Hypothalamus (tissue), 51 donors: ENCODE measurements at places on chromosomes 11 and 22.

GRCh38 chr11:103228807-103229206 lies 119.6 kb downstream of the DYNC2H1 start:
- no peak for DNase-seq

- DNase-seq: no peak
Measured at GRCh38 chr11:116353589-116353988, 419.2 kb downstream of the BUD13 start.

GRCh38 chr11:59172345-59173079 lies 580 bp downstream of the DTX4 start:
- no peak for DNase-seq

DNA sequence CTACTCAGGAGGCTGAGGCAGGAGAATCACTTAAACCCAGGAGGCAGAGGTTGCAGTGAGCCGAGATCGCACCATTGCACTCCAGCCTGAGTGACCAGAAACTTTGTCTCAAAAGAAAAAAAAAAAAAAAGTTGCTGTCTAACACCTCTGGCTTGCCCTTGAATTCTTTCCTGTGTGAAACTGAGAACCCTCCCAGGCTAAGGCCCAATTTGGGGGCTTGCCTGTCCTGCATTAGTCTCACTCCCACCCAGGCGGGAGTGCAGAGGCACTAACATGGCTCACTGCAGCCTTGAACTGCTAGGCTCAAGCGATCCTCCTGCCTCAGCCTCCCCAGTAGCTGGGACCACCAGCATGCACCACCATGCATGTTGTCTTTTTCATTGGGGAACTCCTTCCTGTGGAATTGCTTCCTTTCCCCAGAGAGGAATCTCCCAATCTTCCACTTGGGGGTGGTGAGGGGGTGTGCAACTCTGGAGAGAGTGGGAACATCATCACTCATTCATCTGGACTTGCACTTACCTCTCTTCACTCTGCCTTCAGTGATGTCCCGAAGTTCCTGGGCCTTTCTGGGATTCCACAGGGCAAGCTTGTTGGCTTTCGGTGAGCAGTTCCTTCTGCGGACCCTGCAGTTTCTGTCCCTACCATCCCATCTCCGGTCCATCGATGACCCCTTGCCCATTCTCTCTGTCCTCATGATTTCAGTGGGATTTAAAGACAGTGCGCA lies 62.1 kb upstream of the CREB3L1 start:
- DNase-seq: no peak

- DNase-seq: no peak
Measured at GRCh38 chr11:79285756-79286155, 155.1 kb downstream of the TENM4 start.

- DNase-seq: no peak
Measured at GRCh38 chr22:29148036-29148435, 57.7 kb upstream of the EMID1 start.

DNA sequence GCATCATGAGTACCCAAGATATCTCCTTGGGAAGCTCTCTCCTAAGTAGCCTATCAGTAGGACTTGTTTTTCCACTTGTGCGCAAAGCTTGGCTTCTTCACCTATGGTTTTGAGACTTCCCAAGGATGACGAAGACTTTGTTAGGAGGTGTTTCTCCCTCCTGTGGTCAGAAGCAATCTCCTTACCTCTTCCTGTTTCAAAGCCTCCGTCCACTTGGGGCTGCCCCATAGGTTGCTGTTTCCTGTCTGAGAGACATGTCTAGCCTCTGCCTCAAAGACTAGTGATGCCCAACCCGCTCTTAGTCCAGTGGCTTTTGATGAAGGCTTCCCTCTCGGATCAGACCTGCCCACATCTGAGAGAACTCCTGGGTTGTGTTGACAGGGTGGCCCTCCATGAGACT lies 92.9 kb downstream of the TRAF6 start:
- no peak for DNase-seq

- DNase-seq: no peak
Measured at GRCh38 chr22:31917227-31917921, 27.0 kb upstream of the YWHAH start.

DNA sequence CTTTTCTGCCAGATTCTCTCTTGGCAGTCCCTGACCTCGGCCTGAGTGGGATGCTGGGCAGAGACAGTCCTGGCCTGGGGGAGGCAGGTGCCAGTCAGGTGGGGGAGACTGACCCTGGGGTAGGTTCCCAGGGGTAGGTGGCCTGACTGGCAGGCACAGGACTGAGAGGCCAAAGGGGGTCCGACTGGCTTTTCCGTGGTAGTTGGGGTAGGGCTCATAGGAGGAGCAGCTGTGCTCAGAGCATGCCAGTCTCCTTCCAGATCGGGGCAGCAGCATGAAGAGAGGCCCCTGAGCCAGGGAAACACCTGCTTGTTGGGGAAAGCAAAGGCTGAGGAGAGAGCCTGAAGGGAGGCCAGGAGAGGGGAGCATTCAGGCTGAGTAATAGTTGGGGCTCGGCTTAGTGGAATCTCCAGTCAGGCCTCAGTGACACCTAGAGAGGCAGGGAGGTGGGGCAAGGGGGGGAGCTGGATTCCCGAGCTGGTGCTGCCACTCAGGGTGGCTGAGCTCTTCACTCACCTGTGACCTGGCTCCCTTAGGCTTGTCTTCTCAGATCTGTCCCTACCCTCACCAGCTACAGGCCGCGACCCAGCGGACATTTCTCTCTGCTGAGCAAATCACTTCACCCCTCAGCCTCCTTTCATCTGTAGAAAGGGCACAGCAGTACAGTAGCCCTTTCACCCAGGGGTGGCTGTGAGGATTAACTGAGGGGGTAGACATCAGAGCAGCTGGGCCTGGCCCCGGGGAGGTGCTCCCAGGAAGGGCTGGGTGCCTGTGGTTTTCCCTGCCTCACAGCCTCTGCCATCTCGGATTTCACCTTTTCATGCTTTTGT lies 26.2 kb downstream of the MCM5 start:
- no peak for DNase-seq

DNA sequence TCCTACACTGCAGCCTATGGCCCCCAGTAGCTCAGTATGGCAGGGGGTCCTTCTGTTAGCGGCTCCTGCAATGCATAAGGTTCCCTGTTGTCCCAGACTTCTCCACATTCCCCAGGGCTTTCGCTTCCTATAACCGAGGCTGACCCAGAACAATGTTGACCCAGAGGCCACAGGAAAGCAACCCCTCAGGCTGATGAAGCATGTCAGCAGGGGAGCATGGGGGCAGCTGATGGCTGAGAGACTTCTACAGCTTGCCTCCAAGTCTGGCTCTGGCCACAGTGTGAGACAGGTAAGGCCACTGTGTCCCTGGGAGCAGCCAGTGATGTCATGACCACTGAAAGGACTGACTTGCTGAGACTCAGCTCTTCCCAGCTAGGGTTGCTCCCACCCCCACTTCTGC lies 12.5 kb upstream of the PPFIBP2 start:
- no peak for DNase-seq

DNA sequence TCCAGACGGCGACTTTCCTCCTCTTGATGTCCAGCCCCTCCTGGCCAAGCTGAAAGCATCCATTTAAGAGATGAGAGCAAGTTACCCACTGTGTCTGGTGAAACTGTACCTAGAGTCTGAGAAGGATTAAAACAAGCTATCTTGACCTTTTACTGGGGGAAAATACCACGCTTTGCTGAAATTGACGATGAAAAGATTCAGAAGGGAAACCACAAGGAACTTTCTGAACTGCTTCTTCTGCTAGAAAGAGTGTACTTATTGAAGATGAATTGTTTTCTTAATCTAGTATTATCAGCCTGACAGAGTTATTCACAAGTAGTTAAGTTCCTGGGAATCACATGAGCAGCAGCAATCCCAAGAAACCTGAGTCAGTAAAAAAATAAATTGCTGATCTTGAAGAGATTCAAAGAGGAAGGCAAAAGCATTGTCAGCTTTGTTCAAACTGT lies 13.1 kb upstream of the MS4A6A start:
- DNase-seq: no peak

DNA sequence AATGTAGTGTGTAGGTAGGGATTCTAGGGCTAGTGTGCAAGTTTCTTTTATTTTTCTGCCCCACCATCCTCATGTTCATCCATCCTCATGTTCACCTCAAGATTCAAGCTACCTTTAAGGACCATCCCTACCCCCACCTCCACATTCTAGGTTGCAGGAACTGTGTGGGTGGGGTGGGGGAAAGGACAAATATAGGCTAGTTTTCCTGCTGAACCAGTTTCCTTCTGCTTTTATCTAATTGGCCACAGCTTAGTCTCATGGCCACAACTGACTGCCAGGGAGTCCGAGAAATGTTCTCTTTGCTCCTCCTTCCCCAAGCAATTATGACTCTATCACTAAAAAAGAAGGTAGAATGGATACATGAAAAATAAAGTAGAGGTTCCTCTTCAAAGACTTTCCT lies 179.0 kb upstream of the LARGE1 start:
- DNase-seq: no peak

GRCh38 chr11:36218283-36218921 lies 70.8 kb downstream of the COMMD9 start:
- DNase-seq: no peak

GRCh38 chr11:30568931-30569330 lies 17.2 kb downstream of the MPPED2 start:
- DNase-seq: no peak

DNA sequence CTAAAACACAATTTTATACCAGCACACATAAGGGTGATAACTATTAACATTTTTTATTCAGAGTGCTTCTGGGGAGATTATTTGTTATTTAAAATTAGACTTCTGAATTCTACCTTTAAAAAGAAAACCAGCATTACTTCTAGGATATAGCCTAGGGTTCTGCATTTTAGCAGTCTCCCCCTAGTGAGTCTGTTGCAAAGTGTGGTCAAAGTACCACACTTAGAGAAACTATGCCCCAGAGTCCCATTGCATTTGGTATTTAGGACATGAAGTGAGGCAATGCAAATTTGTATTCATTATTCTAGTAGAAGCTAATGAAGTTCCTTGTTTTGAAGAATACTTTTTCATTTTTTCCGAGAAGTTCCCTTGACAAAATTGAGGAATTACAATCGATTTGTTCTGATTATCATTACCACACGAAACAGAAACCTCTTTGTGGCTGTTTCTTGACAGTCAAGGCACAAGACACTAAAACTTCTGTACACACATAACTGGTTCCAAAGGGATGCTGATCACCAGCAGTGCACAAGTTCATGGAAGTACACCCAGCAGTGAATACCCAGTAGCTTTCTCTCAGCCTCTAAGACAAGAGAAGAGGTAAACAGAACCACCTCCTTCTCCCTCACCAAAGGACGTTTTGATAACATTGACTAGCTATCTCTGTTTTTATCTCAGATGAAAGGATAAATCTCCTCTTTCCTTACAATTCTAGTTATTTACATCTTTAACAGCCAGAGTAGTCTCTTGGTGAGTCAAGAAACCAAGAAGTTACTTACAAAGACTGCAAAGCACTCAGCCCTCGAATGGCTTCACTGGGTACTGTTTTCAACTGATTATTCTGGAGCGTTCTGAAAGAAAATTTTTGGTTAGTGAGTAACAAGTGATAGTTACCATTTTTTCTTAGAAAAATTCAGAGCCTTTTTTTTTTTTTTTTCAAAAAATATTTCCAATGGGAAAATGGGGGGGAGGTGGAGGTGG lies 27.6 kb upstream of the CCDC34 start:
- no peak for DNase-seq

GRCh38 chr11:112499153-112499880 lies 238.7 kb upstream of the PLET1 start:
- DNase-seq: no peak

DNA sequence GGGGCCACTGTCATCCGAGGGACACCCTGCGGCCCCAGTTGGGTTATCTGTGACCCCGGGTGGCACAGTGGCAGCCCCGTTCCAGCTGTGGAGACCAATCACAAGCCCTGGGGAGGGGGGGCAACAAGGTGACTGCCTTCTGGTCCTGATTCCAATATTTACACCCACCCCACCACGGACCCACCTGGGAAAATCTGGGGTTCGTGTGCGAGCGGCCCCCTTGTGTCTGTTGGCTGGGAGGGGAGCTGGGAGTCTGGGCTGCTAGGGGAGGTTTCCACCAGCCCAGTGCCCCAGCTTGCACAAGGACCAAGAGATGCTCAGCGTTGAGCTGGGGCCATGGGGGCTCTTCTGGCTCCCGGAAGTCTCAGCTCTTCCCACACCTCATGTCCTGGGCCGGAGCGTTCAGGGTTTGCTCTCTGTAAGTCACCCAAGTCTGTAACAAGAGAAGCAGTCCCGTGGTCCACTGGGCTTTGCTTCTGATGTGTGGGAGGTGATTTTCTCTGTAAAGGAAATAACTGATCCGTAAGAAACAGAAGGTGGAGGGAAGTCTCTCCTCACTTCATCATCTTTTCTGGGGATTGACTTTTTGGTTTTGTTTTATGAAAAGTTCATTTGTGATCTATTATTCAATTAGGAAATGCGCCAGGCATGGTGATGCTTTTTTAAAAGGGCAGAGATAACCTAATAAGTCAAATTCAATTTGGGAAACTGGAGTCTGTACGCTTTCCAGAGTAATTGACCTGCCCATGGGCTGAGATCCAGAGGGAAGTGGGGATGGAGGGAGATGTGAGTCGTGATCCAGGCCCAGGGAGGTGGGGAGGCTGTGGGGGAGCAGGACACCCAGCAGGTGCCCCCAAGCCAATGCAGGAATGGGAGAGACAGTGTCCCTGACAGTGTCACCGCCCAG lies 22.4 kb upstream of the GAL start:
- DNase-seq: no peak

- no peak for DNase-seq
Measured at GRCh38 chr11:122642472-122642922, 13.0 kb upstream of the UBASH3B start.
